Fibroblast of the aortic adventitia (primary cell): ENCODE measurements at places on chromosomes 11 and 22.
A peak's percentile ranks its signal among the peaks of the same experiment; 100 is the strongest.

DNA sequence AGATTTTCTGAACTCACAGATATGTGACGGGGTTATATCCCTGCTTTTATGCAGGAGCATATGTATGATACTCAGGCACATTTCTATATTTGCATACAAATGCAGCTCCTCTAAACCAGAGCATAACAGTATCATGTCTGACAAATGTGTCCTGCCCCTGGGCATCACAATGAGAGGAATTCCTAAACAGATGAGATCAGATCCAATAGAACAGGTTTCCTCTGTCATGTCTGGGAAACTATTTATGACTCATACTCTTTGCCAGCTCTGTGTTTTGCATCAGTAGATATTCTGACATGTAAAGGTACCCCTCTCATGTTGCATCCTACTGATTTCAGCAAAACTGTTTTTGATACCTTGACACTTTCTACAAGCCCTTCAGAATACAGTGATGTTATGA is 29.4 kb downstream of the SYT9 start:
- DNase-seq: no peak

DNA sequence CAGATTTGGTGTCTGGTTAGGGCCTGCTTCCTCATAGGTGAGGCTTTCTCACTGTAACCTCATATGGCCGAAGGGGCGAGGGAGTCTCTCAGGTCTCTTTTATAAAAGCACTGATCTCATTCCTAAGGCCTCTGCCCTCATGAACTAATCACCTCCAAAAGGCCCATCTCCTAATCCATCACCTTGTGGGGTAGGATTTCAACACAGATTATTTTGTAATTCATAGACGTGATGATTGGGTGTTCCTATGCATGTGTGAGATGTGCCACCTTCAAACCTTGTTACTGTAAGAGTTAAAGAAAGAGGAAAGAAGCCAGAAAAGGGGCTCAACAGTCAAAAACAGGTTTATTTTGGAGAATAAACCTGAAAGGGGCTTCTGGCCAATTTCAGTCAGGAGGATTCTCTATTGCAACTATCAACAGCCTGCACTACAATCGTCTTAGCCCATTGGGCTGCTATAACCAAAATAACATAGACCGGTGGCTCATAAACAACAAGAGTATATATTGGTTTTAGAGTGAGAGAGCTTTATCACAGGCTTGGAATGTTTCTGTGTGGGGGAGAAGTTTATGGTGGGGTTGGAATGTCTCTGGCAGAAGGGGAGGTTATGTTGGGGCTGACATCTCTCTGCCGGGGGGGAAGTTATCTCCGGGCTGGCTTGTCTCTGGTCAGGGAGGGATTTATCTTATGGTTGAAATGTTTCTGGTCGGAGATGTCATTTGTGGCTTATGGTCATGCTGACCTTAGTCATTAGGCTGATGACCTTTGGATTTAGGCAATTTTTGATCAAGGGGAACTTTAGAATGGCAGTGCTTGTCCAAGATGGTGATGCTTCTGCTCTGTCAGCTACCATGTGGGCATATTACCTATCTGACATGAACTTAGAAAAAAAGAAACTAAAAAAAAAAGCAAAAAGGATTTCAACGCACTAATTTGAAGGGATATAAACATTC is 35.1 kb downstream of the CSF2RB start:
- peak; percentile 39 for DNase-seq

- DNase-seq: no peak
These were observed 67.7 kb downstream of the CECR2 start for GRCh38 chr22:17436981-17437412.

DNA sequence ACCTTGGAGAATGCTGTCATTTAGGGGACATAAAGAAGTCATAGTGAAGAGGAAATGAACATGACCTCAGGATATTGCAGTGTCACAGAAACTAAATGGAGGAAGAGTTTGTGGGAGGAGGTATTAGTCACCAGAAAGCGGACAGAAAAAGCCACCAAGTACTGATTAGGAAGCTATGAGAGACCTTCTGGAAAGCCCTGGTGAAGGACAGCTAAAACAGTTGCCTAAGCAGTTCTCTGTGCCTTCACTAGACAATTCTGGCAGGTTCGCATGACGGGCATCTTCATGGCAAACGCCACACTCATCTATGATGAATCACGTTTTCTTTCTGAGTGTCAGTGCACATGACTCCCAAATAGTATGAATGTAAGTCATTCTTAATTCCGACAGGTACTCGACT is 325.8 kb downstream of the C11orf87 start:
- DNase-seq: no peak

DNA sequence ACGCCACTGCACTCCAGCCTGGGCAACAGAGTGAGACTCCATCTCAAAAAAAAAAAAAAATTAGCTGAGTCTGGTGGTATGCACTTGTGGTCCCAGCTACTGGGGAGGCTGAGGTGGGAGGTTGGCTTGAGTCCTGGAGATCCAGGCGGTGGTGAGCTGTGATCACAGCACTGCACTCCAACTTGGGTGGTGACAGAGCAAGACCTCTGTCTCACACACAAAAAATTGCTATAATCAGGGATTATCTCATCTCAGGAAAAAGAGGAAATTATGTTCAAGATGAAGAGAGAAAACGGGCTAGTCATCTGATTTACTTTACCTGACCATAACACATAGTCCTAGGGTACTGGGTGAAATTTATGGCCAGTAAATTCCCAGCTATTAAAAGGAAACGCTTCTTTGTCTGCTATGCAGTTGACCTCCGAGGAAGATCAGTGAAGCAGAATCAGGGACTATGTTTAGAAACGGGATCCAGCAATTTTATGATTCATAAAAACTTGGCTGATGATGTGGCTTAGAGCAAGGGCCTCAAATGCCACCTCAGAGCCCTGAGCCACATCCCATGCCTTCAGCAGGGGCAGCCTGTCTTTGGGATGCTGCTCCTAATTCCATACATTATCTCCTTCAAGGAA is 386.2 kb downstream of the NTM start:
- DNase-seq: peak; percentile 43

DNA sequence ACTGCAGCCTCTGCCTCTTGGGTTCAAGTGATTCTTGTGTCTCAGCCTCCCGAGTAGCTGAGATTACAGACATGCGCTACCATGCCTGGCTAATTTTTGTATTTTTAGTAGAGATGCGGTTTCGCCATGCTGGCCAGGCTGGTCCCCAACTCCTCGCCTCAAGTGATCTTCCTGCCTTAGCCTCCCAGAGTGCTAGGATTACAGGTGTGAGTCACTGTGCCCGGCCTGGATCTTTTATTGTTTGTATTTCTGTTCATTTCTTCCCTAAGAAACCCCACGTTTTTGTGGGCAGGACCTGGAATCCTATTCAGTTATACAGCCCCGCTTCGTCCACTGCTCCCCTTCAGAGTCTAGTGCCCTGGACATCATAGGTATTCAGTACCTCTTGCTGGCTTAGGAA is 28.7 kb downstream of the ZBTB16 start:
- DNase-seq: no peak

- DNase-seq: peak; percentile 45
These were observed 22.6 kb downstream of the AMOTL1 start for GRCh38 chr11:94790661-94791180.

GRCh38 chr11:116099541-116099940 is 595.3 kb upstream of the CADM1 start:
- no peak for DNase-seq

DNA sequence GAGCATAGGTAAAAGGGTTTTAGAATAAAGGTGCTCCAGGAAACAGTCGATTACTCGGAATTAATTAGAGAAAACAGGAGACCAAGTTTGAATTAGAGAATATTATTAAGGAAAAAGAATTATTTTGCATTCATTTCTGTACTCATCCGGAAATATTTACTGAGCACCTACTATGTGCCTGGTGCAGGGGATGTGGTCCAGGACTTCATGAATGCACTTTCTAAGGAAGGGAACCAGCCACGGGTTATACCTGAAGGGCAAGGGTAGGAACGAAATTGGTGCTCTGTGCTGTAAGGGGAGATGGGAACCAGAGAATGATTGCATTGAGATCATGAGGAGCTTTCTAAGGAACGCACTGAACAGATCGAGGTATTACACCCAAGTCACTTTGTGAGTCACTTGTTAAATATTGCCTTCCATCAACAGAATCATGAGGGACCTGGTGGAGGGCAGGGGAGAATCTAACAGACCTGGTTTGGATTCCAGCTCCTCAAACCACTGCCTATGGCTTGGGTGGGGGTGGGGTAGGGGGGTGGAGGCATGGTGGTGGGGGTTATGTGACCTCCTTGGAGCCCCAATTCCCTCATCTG is 40.9 kb downstream of the C11orf96 start:
- no peak for DNase-seq

- DNase-seq: peak; percentile 16
These were observed 2.3 kb upstream of the FOLR1 start for GRCh38 chr11:72189455-72190250.

DNA sequence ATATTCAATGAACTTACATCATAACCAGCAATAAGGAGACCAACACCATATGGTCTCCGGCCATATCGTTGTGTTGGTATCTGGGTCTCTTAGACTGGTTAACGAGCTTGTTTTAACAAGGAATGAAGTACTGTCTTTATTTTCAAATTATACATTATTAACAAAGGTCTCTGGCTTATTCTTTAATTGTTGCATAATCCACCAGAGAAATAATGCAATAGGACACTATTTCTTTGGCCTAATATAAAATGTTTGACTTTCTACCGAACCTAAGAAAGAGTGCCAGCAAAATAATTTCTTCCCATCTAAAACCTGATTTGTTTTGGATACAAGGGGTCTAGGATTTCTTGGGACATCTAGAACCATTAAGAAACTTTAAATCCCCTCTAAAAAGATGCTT is 6.4 kb downstream of the PSMA1 start:
- no peak for DNase-seq

GRCh38 chr11:111776398-111777093 is 10.4 kb upstream of the PPP2R1B start:
- no peak for DNase-seq

- DNase-seq: no peak
These were observed 109.4 kb downstream of the RCN1 start for GRCh38 chr11:32200136-32200847.

- peak; percentile 12 for DNase-seq
These were observed 54.4 kb downstream of the NARS2 start for GRCh38 chr11:78520230-78520629.

DNA sequence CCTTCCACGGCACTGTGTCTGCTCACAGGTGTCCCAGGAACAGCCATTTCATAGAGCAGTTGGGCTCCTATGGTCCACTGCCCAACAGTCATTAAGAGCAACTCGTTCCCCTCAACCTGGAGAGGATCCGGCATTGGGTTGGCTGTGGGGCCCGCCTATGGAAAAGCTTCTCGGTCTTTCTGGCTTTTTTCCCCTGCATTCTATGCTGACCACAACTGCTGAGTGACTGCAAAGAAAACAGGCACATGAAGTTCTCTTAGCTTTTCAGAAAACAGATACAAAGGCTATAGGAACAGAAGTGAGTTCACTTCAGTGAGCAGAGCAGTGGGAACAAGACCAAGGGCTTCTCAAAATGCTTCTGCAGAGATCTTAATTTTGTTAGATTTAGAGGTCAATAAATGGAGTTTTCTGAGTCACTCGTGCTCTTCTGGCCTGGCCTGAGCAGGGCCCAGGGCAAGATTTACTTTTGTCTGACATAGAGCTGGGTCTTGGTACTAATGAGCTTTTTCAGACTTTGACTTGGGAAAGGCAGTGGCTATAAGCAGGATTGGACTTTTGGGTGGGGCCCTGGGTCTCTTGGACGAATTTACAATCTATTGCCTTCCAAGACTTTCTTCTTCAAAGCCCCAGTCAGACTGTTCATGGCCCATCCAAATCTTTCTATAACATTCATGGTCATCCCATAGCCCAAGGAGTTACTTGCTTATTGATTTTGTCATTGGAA is 13.6 kb upstream of the APOL5 start:
- DNase-seq: no peak

GRCh38 chr11:94835594-94835927 is 67.4 kb downstream of the AMOTL1 start:
- DNase-seq: peak; percentile 61

DNA sequence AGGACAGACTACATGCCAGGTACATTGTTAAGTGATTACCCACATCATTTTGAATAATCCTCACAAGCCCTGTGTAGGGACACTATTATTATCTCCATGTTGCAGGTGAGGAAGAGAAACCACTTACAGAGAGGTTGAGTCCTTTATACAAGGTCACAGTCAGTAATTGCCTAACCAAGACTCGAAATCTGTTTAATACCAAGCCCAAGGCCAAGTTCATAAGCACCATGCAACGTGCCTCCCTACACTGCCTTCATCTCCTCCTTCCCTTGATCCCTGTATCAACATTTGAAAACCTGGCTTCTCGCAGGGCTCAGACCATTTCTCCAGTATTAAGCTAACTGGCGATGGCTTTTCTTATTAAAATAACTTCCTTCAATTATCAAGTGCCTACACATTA is 41.7 kb upstream of the SEZ6L start:
- no peak for DNase-seq

- peak; percentile 10 for DNase-seq
These were observed 24.9 kb downstream of the IMMP1L start for GRCh38 chr11:31484497-31484896.

GRCh38 chr11:131932584-131933325 is 562.3 kb downstream of the NTM start:
- DNase-seq: no peak

GRCh38 chr11:120173019-120173705 is 35.2 kb upstream of the TRIM29 start:
- no peak for DNase-seq

- DNase-seq: no peak
These were observed 6.4 kb downstream of the UNC93B1 start for GRCh38 chr11:67997475-67997921.

DNA sequence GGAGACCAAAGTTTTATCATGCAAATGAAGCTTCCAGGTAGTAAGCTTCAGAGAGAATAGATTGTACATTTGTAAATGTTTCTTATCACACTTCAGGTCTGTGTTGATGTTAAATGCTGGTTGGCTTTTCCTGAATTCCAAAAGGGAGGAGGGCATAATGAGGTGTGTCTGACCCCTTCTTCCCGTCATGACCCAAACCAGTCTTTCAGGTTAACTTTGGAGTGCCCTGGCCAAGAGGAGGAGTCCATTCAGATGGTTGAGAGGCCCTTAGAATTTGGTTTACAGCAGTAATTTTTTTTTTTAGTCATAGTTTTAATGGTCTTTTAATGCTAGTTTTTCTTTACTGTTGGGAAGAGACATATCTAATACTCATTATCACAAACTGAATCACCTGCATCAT is 2.5 kb downstream of the OR6X1 start:
- DNase-seq: no peak

DNA sequence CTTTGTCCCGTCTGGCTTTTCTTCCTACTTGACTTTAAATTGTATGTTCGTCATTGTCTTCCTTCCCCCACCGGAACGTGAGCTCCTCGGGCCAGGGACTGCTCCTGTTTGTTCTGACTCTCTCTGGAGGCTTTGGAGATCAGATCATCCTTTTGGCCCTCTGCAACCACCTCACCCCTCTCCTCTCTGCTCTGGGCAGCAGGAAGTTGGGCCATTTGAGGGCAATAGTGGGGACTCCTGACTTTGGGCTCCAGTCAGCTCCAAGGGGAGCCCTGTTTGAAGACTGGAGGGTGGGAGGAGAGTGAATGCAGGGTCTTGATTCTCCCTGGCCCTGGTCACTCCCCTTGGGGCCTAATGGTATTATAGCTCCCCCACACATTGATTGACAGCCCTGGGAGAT is 186.3 kb upstream of the B3GAT1 start:
- DNase-seq: no peak

- DNase-seq: no peak
These were observed 1.3 kb downstream of the PARVB start for GRCh38 chr22:44025171-44026065.

GRCh38 chr11:61893981-61894380 is 2.6 kb upstream of the FADS3 start:
- peak; percentile 96 for DNase-seq
